ENCODE measurements at places on chromosomes 3 and 15.

DNA sequence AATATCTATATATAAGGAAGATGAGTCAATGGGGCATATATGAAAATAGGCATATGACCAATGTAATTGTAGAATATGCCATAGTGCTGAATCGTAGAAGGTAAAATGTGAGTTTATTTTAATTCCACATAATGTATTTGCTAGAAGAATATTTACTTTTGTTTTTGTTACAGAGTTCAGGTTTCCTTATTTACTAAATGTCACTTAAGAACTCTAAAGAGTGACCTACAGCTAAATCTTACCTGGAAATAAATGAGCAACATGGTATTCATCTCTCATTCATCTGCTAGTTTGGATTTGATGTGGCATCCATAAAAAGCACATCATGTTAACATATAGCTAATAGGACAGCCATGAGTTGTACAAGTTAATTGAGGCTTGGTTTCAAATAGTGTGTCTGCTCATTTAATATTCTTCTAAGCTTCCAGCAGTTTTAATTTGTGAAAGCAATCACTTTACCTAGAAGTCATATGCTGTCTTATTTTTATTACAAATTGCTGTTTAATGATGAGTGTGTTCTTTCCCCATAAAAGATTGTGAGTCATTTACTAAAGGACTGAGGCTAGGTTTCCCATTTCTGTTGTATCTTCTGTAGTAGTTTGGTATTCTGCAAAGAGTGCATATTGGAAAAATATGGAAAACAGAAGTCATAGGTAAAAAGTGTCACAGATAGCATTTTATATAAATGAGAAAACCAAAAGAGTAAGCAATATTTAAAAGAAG lies 222.1 kb upstream of the POU1F1 start:
- no peak for DNase-seq

DNA sequence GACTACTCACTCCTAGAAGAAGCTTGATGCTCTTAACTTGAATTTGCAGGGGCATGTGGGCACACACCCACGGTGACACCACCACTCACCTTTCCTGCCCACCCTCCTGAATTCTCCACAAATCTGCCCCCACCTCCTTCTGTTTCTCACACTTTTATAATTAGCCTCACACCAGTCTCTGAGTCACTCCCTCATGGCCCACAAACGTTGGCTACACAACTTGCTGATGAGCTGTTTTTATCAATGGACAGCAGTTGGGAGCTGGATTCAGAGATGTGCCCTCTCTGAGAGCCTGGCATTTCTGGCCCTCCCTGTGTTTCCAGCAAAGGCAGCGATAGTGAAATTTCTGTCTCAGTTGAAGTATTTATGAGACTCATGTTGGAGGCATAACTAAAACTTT lies 1.3 kb downstream of the COLQ start:
- peak; percentile 16 for DNase-seq

DNA sequence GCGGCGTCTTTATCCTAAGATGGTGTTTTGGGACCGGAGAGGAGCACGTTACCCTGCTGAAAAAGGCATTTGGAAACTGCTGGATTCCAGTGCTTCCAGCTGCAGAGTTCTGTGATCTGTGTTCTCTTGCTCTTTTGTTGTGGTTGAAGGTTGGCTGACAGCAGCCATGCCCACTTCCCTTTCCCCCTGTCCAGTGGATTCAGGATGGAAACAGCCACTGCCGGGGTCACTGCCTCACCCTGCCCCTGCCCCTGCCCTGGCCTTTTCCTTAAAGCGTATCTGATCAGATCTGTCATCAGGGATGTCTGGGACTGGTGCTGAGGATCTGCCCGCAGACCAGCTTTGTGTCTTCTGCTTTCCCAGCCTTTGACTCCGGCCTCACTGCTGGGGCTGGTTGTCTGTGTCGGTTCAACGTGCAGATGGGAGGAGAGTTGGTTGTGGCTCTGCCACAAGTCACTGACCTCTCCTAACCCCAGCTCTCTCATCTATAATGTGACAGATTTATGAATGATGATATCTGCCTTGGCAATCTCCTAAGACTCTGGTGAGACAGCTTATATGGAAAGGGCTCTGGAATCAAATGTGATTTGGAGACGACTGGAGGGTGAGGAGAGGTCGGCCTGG lies 219.4 kb upstream of the BHLHE40 start:
- no peak for DNase-seq

GRCh38 chr3:8345398-8345797 lies 156.2 kb upstream of the LMCD1 start:
- DNase-seq: no peak

GRCh38 chr3:126664591-126665214 lies 9.8 kb upstream of the TXNRD3 start:
- DNase-seq: no peak

DNA sequence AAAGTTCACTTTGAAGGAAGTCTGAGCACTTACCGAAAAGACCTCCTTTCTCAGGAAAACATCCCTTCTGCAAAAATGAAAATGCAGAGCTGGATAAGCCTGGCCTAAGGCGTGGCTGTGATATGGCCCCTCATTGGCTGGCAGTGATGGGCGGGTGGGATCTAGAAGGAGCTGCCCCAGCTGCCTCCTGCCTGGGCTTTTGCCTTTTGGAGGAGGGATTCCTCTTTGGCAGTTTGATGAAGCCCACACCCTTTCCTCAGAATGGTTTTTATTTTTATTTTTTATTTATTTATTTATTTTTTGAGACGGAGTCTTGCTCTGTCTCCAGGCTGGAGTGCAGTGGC lies 4.0 kb upstream of the DZIP1L start:
- no peak for DNase-seq

GRCh38 chr3:152738656-152739055 lies 96.3 kb upstream of the P2RY1 start:
- DNase-seq: no peak

- no peak for DNase-seq
Observed at GRCh38 chr3:60434950-60435349, 816.3 kb downstream of the FHIT start.

DNA sequence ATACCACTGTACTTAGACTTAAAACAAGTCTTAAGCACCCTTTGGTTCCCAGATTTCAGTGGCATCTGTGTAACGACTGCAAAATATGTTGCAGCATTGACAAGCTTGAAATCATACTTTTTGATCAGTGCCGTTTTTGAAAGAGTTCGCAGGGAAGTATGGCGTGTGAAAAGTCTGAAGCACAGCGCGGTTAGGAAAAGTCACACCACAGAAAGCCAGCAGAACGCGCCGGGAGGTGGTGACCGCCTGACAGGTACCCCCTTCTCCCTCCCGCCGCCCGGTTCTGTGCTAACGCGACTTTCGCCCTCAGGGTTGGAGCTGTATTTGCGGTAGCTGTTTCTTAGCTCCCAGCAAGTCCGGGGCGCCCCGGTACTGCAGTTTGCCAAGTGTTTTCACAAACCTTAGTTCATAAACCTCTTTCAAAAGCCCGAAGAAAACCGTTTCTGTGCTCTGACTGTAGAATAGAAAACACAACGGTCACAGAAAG lies 481 bp upstream of the CRYBG3 start:
- no peak for DNase-seq

- no peak for DNase-seq
Observed at GRCh38 chr3:53823026-53823955, 22.9 kb downstream of the CHDH start.

- no peak for DNase-seq
Observed at GRCh38 chr3:128051459-128051836, 789 bp upstream of the SEC61A1 start.

GRCh38 chr3:10928961-10929471 lies 63.5 kb upstream of the SLC6A1 start:
- no peak for DNase-seq

DNA sequence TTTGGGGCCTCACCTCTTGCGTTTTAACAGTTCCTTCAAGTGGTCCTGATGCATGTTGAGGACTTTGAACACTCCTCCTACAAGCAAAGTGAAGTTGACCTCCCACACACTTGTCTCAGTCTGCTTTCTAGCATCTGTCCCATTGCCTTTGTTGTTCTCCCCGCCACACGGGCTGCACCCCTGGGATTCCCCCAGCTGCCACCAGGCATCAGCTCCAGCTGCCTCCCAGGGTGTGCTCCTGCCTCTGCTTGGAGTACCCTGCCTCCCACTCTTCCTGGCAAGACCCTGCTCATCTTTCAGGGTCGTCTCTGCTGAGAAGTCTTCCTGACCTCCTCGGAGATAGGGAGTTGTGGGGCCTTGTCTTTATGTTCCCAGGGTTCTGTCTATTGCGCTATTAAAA lies 52.2 kb downstream of the IGF1R start:
- no peak for DNase-seq

Measured in stimulated activated CD8-positive, alpha-beta memory T cell treated with anti-CD3 and anti-CD28 coated beads, Interleukin-15, amount 100 ng/mL, for 48 hours (primary cell).